ENCODE measurements at places on chromosomes 7 and 10.

GRCh38 chr10:117262903-117263293 is 22.0 kb downstream of the SLC18A2 start:
- no peak for DNase-seq

- no peak for DNase-seq
These were observed 99.0 kb downstream of the AOAH start for GRCh38 chr7:36625247-36625646.

GRCh38 chr7:130070861-130071622 is 708 bp downstream of the KLHDC10 start:
- DNase-seq = no peak

DNA sequence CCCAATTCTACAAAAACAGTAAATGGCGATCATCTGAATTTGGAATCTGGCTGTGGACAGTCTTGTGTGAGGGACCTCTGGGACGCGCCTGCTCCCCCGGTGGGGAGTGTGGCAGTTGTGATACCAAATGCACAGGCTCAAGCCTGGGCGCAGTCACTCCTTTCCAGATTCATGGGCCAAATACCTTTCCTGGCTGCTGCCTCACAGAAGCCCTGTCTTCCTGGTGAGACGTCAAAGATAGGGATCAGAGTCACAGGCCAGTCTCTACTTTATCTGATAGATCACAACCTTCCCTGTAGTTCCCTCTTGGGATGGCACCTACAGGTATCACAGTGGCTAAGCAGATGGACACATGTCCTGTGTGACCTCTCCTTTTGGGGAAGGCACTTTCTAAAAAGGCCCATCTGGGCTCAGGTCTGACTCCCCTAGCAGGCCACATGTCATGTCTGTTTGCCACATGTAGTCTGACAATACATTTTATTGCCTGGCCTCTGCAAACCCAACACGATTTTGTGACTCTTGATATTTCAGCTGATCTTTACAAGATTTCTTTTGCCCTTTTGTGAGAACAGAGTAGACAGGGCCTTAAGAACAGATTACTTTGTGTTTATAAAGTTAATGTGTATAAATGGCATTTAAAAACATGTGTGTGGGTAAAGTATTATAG is 150.1 kb downstream of the SNX10 start:
- DNase-seq = no peak

DNA sequence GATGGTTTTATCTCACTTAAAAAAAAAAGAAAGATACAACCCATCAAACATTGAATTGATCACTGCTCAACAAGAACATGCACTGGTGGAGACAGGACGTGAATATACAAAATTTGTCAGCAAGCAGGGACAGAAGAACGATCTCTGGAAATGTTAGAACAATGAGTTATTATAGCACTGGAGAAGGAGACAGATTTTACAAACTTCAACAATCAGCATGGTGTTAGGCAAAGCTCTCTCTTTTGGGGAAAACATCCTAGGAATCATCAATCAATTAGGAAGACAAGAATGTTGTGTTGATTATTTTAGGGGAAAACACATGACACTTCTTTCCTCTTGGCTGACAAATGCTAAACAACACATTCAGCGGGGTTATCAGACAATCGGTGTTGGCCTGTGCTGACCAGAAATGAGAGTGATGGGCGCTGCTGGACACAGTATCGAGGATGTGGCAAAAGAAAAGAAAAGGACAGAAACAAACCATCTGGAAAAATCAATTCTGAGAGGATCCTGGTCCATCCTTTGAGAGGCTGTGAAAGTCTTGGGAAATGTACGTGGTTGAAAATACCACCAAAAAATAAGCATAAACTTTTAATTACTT is 103.9 kb downstream of the RAPGEF5 start:
- DNase-seq = no peak

- DNase-seq = no peak
These were observed 83.5 kb downstream of the SLC37A3 start for GRCh38 chr7:140314573-140315480.

DNA sequence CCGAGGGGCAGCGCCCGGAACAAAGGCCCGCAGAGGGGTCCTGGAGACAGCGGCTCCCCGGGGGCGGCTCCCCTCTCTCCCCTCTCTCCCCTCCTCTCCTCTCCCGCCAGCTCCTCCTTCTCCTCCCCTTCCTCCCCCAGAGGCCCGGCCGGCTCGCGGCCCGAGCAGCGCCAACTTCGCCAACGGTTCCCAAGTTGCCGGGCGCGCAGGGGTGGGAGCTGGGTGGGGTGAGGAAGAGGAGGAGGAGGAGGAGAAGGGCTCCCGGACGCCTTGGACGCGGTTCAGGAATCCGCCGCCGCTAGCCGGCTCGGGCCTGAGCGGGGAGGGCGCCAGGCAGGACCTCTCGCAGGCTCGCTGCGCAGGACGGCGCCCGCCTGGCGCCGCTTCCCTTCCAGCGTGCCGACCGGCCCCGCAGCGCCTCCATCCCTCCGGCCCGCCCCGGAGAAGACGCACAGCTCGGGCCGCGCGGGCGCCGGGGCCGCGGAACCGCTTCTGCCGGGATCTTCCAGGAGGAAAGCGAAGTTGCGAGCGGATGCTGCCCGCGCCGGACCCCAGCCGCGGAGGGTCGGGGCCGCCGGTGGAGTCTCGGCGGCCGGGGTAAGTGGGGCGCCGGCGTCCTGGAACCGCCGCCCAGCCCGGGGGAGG is at the start of gene CHST3:
TSS of gene CHST3 (plus strand) at position 298 of the 645 bp plus-strand sequence. CDS start 41,448 bp downstream, outside the sequence.
- DNase-seq = no peak

- no peak for DNase-seq
These were observed 34.9 kb downstream of the FAM171A1 start for GRCh38 chr10:15336211-15336610.

GRCh38 chr10:86203162-86203905 is 163.3 kb downstream of the GRID1 start:
- no peak for DNase-seq

- DNase-seq = no peak
These were observed 251.9 kb upstream of the ZNF32 start for GRCh38 chr10:43900571-43900970.

DNA sequence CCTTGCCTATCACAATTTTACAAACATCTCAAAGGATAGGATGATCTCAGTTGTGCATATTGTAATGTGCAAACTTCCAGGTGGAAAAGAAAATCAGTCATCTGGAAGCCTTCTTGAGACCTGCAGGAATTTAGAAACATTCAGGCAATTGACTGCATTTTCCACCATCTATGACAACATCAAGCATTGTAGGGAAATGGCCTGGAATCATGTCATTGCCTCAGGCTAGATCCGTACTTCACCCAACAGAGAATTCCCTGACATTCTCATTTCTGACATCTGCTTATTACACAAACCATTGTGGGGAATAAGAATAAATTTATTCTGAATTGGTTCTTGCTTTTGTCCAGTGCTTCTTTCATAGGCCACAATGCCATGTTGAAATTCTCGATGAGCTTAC is 124.9 kb upstream of the NPVF start:
- no peak for DNase-seq

DNA sequence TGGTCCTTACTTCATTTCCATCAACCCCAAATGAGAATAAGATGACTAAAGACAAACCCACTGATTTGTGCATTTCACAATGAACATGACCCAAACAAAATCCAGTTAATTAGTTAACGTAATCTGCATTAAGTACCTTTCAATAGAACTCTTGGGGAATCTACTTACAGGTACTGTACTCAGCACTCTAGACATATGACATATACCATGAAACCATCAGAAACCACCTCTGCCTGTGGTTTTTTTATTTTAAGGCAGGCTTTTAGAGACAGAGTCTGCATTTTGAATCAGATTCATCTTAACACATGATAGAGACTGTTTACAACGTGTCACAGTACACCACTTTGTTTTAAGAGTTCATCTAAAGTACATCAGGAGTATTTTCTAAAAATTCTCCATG is 168.4 kb downstream of the BTAF1 start:
- DNase-seq = no peak

- no peak for DNase-seq
These were observed 23.1 kb downstream of the SP4 start for GRCh38 chr7:21450941-21451340.

DNA sequence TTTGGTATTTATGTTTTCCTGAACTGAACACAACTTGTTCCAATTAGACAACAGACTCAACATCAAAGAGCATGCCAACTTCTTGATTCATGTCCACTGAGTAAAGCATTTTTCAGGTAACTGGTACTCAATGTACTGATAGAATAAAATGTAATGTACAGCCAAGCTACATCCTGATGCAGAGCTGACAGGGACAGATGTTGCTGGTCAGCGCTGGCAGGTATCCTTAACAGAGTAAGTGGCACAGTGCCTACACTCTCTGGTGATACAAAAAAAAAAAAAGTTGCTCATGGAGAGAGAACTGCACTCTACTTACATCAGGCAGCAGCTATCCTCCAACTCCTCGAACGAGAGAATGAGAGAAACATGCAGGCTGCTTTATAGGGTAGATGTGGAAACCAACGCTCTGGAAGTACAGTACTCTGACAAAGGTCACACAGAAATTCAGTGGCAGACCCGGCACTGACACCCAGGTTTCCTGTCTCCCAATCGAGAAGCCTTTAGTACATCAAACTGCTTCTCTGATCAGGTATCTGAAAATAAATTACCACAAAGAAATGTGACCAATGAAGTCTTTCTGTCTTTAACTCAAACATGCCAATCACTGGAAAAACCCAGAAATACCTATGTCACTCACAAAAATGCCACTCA is 4.6 kb downstream of the ITGB1 start:
- DNase-seq = no peak

DNA sequence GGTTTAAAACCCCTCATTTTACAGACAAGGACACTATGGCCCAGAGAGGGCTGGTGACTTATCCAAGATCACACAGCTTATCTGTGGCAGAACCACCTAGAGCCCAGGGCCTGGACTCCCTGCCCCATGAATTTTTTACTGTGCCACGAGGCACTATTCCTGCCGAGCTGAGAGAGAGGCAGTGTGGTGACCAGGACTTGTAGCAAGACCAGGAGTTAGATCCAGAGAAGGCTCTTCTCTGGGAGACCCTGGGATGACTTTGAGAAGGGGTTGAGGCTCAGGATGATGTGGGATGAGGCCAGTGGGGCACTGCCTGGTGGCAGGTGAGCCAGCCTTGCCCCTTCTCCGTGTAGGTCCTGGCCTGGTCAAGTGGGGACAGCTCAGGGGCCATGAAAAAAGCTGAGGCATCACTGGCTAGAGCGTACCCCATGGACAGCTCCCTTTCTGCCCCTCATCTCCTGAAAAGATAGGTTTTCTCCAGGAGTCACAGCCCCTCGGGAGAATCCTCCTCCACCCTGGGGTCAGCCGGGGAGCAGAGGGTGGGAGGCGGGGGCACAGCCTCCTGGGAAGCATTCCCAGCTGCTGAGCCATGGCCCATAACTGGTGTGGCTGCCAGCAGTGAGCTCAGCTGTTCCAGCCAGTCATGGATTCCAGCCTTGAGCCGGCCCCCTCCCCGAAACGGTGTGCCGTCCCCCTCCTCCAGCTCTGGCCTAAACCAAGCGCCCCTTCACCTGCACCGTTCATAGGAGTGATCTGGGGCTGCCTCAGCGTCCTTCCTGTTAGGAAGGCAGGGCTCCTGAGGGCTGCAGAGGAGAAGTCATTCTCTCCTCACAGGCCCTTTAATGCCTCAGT is 5.8 kb downstream of the FLNC start:
- DNase-seq = no peak

DNA sequence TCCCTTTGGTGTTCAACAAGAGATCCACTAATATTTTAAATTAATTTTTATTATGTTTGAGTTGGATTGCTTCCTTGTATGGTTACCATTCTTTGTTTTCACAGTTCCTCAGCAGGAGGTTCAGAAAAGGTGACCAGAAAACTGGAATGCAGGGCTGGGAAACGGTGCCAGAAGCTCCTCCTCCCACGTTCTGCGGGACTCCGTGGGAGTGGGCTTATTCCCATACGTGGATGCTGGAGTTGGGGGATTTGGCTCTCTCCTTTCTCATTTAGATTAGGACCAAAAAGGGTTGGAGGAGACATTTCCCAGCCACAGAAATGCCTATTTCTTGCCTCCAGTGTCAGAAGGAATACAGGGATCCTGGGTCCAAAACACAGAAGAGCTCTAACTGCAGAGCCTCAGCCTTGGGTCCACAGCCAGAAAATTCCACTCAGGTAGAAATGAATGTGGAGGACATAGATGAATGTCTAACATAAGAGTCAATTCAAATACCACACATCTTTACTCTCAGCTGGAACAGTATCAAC is 56.0 kb downstream of the SORBS1 start:
- DNase-seq = no peak

- no peak for DNase-seq
These were observed 35.5 kb downstream of the RPS24 start for GRCh38 chr10:78069151-78069550.

- DNase-seq = no peak
These were observed 249.2 kb upstream of the HABP2 start for GRCh38 chr10:113303544-113304146.

- DNase-seq = no peak
These were observed 389.9 kb upstream of the SEMA3C start for GRCh38 chr7:81308643-81309322.

DNA sequence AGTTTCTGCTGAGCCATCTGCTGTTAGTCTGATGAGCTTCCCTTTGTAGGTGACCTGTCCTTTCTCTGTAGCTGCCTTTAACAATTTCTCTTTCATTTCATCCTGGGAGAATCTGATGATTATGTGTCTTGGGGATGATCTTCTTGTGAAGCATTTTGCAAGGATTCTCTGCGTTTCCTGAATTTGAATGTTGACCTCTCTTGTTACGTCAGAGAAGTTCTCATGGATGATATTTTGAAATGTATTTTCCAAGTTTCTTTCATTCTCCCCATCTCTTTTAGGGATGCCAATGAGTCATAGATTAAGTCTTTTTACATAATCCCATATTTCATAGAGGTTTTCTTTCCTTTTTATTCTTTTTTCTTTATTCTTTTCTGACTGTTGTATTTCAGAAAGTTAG is 184.2 kb upstream of the BET1 start:
- DNase-seq = no peak

DNA sequence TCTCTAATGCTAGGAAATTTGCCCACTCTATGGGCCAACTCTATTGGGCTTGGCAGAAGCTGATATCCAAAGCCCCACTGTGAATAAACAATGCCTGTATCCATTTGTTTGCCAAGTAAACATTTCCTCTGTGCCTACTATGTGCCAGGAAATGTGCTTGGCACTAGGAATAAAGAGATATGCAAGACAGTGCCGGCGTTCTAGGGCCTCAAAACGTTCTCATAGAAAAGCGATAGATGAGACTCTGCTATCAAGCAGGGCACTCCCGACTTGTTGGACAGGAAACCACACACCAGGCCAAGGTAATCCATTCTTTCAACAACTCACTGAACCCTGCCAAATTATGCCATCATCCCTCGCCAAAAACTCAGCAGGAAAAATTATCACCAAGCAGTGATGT is 196.7 kb downstream of the IPMK start:
- DNase-seq = no peak

DNA sequence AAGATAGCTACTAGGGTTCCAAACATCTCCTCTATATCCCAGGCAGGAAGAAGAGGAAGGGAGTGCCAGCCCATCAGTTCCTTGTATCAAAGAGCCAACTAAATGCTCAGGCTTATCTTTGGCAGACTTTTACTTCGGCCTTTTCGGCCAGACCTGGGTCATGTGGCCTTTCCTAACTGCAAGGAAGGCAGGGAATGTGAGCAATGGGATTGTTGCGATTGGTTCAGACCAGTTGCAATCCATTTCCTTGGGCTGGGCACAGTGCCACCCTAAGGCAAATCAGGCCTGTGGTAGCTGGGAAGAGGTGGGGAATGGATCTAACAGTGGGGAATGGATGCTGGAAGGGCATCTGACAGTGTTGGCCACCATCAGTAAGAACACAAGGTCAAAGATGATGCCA is 109.9 kb downstream of the RPS24 start:
- DNase-seq = no peak

GRCh38 chr10:122515022-122515424 is 45.5 kb upstream of the DMBT1 start:
- DNase-seq = no peak

All from GF-D8 (cell line).